ENCODE measurements at places on chromosomes 11 and 22.

GRCh38 chr22:43387815-43388214 lies 24.0 kb upstream of the MPPED1 start:
- no peak for DNase-seq

- DNase-seq, result no peak
Measured at GRCh38 chr22:22928666-22929380, 41.2 kb downstream of the IGLL5 start.

- DNase-seq, result no peak
Measured at GRCh38 chr11:109512680-109513079, 90.7 kb downstream of the C11orf87 start.

- no peak for DNase-seq
Measured at GRCh38 chr11:69511358-69512055, 30.0 kb downstream of the LINC01488 start.

DNA sequence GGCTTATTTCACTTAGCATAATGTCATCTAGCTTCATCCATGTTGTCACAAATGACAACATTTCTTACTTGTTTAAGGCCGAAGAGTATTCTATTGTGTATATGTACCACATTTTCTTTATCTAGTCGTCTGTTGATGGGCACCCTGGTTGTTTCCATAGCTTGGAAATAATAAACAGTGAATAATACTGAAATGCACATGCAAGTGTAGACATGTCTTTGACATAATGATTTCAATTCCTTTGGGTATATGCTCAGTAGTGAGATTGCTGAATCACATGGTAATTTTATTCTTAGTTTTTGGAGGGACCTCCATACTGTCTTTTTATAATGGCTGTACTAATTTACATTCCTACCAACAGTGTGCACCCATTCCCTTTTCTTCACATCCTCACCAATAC lies 508.0 kb downstream of the NELL1 start:
- DNase-seq, result no peak

- DNase-seq, result no peak
Measured at GRCh38 chr11:17751558-17751957, 17.0 kb downstream of the KCNC1 start.

GRCh38 chr22:42440728-42441127 lies 8.5 kb upstream of the NFAM1 start:
- DNase-seq, result no peak

DNA sequence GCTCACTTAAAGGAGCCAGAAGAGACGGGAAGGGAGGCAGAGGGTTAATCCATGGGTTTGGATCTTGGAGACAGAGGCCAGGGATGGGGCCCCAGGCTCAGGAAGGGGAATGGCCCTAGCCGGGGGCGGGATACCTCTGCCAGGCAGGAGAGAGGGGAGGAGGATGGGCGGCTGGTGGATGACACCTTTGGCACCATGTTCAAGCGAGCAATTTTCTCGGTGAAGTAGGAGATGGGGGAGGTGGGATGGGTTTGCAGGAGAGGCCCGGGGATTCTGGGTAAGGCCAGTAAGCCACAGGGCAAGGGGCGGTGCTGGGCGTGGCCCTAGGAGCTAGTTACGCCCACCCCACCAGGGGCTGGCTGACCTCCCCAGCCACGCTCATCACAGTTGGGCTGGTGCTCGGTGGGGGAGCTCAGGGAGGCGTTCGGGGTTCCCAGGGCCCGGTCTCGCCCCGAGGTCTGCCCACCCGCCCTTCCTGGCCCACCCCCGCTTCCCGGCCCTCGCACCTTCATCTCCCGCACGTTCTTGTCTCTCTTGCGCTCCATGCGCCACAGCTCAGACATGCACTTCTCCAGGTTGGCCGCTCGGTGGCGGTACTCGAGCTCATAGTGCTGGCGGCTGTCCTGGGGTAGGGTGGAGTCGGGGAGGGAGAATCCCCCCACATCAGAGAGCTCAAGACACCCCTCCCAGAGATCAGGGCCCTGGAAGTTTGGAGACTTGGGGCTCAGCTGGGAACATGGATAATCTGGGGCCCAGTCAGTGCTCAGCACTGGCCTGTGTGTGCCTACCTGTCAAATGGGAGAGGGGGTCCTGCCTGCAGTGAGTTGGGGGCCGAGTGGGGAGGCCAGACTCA lies 12.7 kb downstream of the BAIAP2L2 start:
- no peak for DNase-seq

- DNase-seq, result no peak
Measured at GRCh38 chr11:109075976-109076375, 346.0 kb upstream of the C11orf87 start.

GRCh38 chr11:33475993-33476392 lies 218.8 kb downstream of the HIPK3 start:
- DNase-seq, result no peak

GRCh38 chr11:131839326-131839725 lies 468.9 kb downstream of the NTM start:
- no peak for DNase-seq

GRCh38 chr22:39893526-39893925 lies at the start of gene ENTHD1:
ENTHD1 (minus strand) TSS chr22:39893760; CDS start chr22:39887748, 6,012 bp downstream.
- DNase-seq, result no peak

DNA sequence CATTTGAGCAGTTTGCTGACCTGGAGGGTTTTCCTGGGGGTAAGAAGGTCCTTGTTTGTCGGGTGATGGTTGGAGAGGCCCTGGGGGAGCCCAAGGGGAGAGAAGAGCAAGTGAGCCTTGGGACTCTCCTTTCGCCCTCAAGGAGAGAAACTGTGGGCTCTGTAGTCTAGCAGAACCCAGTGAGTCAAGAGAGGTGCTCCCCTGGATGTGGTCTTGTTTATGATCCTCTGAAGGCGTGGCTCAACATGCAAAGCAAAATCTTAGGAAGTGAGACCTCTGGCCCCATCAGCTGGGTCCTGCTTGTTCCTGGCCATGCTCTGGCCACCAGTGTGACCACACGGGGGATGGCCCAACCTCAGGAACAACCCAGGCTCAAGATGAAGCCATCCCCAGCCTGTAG lies 66.5 kb upstream of the ALX4 start:
- no peak for DNase-seq

GRCh38 chr22:31089160-31090100 lies 8.3 kb downstream of the SMTN start:
- no peak for DNase-seq

All from activated CD4-positive, alpha-beta T cell treated with anti-CD3 and anti-CD28 coated beads for 1 hour (primary cell).